GM23338 (cell line): ENCODE measurements at places on chromosomes 13 and 19.

- DNase-seq: peak; percentile 99
Measured at GRCh38 chr19:20051841-20052768, 12.8 kb upstream of the ZNF682 start.

GRCh38 chr13:94656176-94656575, 54.5 kb downstream of the GPR180 start:
- DNase-seq: no peak

GRCh38 chr13:60647547-60647946, 250.5 kb downstream of the TDRD3 start:
- peak; percentile 75 for DNase-seq

DNA sequence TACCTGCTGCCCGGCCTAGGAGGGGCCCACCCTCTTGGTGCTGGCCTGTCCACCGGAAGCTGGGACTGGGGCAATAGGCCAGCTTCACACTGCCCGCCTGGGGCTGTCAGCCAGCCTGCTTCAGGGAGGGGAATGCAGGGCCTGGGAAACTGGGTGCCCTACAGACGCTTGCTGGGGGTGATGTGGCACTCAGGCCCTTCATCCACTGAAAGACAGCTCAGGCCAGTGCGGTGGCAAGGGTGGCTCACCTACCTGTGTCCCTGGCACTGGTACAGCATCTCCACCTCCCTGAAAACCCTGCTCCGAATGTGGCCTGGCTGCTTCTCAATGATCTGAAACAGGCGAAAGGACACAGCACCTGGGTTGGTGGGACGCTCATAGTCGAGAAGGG, 7.8 kb downstream of the MKNK2 start:
- DNase-seq: no peak

DNA sequence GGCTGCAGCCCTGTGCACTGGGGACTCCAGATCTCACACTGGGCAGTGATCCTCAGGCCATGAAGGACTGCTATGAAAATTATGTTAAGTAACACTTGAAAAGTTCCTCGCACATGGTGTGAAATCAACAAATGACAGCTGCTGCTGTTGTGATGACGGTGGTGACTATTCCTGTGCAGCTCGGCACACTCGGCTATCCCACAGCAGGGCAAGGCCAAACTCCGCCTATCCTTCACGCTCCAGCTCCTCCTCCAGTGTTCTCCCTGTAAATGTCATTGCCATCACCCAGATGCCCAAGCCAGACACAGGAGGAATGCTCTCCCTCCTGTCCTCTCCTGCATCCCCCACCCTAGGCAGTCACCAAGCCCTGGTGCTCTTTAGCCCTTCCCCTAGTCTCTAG, 31.3 kb downstream of the GRIK5 start:
- DNase-seq: no peak

DNA sequence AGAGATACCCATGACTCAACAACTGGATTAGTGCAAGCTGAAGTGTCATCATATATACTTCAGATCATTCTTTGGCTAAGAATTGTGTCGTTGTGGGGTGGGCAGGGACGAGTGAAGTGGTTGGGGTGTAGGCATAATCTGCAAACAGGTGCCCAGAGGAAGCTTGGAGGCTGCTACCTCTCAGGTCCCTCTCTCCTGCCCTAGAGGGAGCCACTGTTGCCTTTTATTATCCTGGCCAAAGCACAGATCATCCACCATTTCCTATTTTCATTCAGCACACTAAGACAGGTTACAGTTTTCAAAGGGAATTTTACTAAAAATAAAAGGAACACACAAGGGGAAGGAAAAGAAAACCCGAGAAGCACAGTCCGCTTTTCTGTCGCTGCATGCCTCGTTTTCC, 126.6 kb downstream of the HS6ST3 start:
- peak; percentile 60 for DNase-seq

DNA sequence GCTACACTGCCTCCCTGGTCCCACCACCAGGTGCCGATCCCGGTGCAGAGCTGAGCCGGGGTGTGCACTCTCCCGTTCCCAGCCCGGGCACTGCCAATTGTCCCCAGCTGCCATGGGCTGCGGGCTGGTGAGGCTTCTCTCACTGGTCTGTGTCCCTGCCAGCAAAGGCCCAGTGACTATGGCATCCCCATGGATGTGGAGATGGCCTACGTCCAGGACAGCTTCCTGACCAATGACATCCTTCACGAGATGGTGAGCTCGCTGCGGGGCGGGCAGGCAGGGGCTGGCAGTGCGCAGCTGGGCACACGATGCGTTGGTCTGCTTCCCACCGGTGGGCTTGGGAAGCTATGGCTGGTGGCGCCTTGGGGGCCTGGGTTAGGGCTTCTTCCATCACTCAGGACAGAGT, 14.6 kb downstream of the MPND start:
- DNase-seq: no peak

DNA sequence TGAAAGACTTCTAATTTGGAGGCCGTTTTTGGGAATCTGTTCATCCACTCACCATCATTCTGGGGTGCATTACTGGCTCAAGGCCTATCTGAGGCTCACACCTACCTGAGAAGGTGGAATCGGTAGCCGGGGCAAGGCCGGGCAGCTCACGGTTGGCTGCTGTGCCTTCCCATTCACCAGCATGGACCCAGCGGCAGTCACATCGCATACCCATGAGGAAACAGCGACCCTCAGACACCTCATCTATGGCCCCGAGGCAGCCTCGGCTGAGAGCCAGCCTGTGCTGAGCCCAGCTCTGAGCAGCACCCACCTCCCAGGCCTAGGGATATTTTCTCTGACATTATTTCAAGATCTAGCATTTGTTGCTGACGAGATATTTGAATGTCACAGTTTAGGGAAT, 130.5 kb downstream of the ATP11A start:
- no peak for DNase-seq

- no peak for DNase-seq
Measured at GRCh38 chr13:113862191-113862930, 1.5 kb downstream of the GAS6 start.

GRCh38 chr13:23699271-23699670, 129.1 kb downstream of the TNFRSF19 start:
- DNase-seq: no peak

DNA sequence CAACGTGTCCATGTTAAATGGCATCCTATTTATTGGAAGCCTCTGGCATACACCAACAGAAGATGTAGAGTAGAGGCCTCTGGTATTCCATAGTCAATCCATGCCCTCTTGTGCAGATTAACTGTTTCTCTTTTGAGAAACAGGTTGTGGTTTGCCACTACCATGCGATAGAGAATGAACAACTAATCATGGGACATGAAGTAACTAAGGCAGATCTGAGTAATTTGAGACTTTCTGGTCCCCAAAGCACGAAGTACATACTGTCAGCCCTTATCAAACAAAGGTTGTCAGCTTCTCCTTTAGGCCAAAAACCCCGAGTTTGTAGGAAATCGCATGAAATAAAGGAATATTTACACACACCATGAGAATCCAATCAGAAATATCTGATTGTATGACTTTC, 3.6 kb downstream of the ZNF121 start:
- DNase-seq: no peak

DNA sequence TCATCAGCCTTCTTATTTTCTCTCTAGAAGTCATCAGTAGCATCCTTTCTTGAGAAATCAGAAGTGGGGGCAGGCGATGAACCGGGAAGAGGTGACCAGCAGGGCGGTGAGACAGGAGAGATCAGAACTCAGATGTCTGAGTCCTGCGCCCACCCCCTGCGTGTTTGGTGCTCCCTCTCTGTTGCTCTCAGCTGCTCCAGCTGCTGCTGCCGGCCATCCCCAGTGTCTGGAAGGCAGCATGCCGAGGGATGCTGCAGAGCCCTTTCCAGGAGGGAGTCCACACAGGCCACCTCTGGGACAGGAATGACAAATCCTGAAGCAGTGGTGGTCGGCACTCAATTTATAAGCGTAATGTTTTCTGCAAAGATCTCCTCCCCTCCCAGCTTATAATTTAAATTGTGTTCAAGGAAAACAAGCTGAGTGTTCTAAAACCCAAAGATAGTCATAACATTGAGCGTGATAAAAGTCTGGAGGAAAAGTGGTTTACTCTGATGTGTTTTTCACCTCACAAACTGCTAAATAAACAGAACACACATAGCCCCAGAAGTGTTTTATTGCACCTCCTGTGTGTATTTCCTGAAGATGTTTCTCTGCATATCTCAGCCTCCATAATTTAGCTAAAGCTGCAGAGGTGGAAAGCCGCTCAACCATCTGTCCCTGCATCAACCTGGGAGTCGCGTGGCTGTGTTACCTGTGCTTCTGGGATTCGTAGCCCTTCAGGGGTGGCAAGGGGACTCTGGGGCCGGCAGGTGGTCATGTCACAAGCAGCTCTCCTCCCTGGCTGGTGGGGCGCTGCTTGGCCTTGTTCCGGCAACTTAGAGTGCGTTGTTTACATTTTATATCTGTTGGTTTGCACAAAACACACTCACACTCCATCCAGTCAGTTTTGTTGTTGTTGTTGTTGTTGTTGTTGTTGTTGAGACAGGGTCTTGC, 191.2 kb downstream of the USP12 start:
- DNase-seq: no peak

GRCh38 chr13:27001705-27002104, 169.9 kb downstream of the USP12 start:
- DNase-seq: no peak

- peak; percentile 64 for DNase-seq
Measured at GRCh38 chr13:69109891-69110525, 997.6 kb upstream of the ATXN8OS start.

DNA sequence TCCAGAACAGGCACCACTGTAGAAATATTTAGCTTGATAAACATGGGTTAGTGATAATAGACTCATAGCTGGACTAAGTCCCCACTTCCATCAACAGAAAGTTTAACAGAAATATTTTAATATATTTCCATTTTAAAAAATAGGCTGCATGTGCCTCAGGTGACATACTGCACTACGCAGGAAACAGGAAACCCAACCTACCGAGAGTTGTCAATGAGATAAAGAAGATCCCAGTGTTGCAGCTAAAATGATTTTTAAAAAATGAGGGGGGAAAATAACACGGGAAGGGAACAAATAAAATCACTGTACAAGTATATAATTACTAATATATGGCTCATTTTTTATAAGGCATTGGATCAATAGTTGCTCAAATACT, 154.8 kb downstream of the TBC1D4 start:
- no peak for DNase-seq

DNA sequence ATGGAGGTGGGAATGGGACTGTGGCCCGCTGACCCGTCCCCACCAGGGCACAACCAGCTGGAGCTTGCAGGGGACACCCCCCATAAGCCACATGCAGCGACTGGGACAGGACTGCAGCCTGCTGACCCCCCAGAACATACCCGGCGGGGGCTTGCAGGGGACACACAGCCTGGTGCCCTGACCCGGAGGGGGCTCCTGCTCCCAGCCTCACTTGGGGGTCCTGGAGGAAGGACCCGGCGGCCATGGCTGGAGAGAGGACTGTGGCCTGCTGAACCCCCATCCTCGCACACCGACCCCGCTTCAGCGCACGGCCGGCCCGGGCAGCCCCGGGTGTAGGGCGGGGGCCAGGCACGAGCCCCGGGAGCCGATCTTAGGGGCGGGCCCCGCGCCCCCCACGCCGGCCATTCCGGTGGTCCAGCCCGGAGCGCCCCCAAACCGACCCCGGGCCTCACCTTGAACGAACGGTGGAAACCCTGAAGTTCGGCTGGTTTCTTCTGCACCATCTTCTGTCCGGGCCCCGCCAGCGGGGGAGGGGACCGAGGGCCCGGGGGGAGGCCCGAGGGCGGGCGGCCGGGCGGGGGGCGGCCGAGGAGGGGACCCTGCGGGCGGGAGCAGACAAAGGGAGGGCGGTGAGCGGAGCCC, 574 bp downstream of the MKNK2 start:
- DNase-seq: no peak

GRCh38 chr19:40444825-40445312, 734 bp upstream of the SERTAD3 start:
- no peak for DNase-seq

- DNase-seq: peak; percentile 60
Measured at GRCh38 chr19:459724-460511, 915 bp downstream of the SHC2 start.

- DNase-seq: peak; percentile 92
Measured at GRCh38 chr19:42140125-42140754, 8.0 kb upstream of the POU2F2 start.

- no peak for DNase-seq
Measured at GRCh38 chr13:113035213-113035800, 66.3 kb downstream of the MCF2L start.

- peak; percentile 39 for DNase-seq
Measured at GRCh38 chr13:63408331-63409189, 1992.9 kb upstream of the PCDH20 start.

- no peak for DNase-seq
Measured at GRCh38 chr19:33379151-33379829, 5.8 kb downstream of the CEBPG start.

DNA sequence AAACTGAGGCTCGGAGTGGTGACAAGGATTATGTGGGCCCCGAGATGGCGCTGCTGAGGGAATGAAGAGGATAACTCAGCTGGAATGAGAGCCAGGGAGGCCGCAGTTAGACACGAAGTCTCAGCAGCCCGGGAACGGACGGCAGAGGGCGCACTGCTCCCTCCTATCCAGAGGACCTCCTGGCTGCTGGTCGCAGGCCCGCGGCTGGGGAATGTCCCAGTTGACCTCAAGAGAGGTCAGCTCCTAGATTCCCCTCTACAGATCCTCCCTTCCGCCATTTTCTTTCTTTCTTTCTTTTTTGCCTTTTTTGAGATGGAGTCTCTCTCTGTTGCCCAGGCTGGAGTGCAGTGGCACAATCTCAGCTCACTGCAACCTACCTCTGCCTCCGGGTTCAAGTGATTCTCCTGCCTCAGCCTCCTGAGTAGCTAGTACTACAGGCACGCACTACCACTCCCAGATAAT, 24.1 kb upstream of the ASPDH start:
- DNase-seq: peak; percentile 99

- DNase-seq: no peak
Measured at GRCh38 chr19:5645409-5645808, 22.5 kb downstream of the SAFB start.

- no peak for DNase-seq
Measured at GRCh38 chr13:110250258-110250891, 56.6 kb downstream of the COL4A1 start.

GRCh38 chr19:12922959-12923358, 3.9 kb upstream of the SYCE2 start:
- DNase-seq: no peak

- no peak for DNase-seq
Measured at GRCh38 chr13:100818711-100819110, 144.1 kb upstream of the TMTC4 start.

- peak; percentile 62 for DNase-seq
Measured at GRCh38 chr19:39670998-39671397, 15.3 kb downstream of the LGALS16 start.

GRCh38 chr19:42423462-42424344, 3.5 kb downstream of the LIPE start:
- DNase-seq: peak; percentile 99

- DNase-seq: no peak
Measured at GRCh38 chr13:114161644-114162532, 17.2 kb upstream of the CFAP97D2 start.

GRCh38 chr19:28393574-28394336, 819.2 kb downstream of the UQCRFS1 start:
- peak; percentile 38 for DNase-seq
